ENCODE measurements at places on chromosomes 1 and 21.

GRCh38 chr1:147771226-147772125, 11.1 kb upstream of the GJA5 start:
- peak; percentile 62 for ATAC-seq

GRCh38 chr1:245650441-245650960, 495.7 kb downstream of the KIF26B start:
- ATAC-seq: no peak

- ATAC-seq: peak; percentile 63
Observed at GRCh38 chr1:169588785-169589485, 2.7 kb upstream of the F5 start.

DNA sequence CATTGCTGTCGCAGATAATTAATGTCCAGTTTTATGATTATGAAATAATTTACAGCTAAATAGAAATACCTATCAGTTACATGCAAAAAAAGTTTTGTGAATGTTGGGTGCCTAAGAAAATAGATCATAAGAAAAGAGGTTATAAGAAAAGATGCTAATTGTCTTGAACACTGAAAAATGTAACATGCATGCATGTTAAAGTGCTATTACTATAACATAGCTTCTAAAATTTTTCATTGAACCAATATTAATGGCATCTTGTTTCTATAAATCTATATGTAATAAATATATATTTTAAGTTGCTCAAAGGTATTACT, 35.5 kb upstream of the SCYL3 start:
- ATAC-seq: no peak

DNA sequence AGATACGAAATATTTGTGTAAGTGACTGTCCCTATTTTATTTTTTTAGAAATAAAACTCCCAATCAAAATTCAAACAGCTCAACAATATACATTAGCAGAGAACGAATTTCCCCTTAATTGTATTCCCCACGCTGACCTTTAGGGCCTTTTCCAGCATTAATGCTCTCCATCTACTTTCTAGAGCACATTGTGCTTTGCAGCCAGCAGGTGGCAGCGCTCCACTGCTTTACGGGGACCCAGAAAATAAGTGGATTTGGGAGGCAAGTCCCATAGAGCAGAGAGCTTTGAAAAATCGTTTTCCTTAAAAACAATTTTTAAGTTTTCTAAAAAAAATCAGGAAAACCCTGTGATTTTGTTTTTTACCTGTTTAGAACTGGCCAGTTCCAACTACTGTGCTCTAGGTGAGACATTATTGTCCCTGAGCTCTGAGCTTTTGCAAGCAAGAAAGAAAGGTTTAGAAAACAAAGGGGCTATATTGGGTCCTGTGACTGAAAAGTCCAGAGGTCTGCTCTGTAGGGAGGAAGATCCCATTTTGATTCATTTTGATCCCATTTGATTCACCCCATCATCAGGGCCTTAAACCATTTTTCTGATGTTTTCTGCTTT, 144.4 kb upstream of the ZNF644 start:
- peak; percentile 44 for ATAC-seq

DNA sequence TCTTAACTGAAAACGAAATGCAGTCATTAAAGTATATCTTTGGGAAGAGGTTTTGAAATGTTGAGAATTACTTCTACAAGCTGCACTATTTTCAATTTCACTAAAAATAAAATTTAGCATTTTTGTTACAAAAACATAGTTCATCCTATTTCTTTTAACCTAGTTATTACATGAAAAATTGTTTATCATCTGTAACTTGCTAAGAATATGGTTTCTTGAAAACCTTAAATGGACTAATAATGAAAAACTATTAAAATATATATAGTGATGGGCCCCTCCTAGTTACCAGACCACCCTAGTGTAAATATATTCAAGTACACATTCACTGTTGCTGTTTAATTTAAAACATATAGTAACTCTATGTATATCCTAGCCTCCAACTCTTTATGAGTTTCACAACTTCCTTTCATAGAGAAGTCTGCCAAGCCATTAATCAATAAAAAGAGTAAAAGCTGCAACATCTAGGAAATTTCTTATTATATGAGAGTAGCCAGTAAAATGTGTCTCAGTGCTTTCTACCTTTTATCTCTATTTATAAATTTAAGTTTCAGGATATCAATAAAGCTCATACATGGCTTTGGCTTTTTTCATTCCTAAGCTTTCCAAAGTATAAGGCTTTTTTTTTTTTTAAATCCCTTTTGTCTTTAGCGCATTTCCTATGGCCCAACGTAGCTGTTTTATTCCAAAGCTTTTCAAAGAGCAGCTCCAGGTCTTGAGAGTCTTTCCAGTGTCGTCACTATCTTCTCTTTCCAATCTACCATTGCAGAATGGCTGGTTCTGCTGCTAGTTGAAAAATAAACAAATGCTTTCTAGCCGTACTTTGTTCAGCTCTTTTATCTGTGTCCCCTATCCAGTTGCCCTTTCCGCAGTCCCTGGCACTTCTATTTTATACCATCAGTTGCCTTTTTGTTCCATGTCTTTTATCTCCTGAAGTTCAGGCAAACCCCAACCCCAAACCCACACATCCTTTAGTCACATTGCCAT, 6.5 kb downstream of the IRF2BP2 start:
- no peak for ATAC-seq

GRCh38 chr1:233689017-233689747, 75.3 kb downstream of the KCNK1 start:
- ATAC-seq: no peak

DNA sequence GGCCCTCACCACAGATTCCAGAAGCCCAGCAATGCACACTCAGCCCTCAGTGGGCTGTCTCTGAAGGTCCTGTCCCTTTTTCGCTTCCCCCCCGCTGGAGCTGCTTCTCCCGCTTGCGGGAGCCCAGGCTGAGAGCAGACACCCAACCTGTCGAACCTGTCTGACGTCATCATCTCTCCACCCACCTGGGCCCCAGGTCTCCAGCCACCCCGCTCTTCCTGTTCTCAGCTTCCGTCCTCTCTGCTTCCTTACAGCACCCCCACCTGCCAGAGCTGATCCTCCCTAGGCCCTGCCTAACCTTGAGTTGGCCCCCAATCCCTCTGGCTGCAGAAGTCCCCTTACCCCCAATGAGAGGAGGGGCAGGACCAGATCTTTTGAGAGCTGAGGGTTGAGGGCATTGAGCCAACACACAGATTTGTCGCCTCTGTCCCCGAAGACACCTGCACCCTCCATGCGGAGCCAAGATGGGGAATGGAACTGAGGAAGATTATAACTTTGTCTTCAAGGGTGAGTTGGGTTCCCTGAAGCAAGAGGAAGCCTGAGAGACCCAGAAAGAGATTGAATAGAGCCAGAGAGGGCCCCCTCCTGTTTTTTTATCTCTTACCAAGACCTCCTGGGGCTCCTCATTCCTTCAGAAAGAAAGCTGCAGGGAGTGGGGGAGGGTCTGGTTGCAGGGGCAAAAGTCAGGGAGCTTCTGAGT, at the start of gene RAB25:
TSS of gene RAB25 (plus strand) at position 224 of the 700 bp plus-strand sequence. CDS start at position 465, 241 bp downstream.
- no peak for ATAC-seq

GRCh38 chr1:26994787-26995517, 1.5 kb downstream of the TRNP1 start:
- no peak for ATAC-seq

DNA sequence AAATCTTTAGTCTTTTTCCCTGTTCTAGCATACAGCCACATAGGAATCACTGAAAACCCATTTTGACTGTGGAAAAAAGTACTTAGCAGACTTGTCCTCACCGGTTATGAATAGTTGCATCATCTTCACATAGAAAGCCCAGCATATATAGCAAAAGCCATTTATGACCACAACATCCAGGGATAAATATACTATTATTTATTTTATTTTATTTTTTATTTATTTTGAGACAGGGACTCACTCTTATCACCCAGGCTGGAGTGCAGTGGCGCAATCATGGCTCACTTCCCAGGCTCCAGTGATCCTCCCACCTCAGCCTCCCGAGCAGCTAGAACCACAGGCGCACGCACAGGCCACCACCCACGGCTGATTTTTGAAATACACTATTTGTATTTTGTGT, 175.3 kb downstream of the GALNT2 start:
- ATAC-seq: no peak

GRCh38 chr1:174258148-174258550, 98.8 kb downstream of the RABGAP1L start:
- ATAC-seq: peak; percentile 18

- ATAC-seq: peak; percentile 91
Observed at GRCh38 chr1:156438278-156438987, 62.1 kb downstream of the MEF2D start.

- no peak for ATAC-seq
Observed at GRCh38 chr1:198232378-198232777, 75.6 kb downstream of the NEK7 start.

- ATAC-seq: no peak
Observed at GRCh38 chr1:47483651-47484050, 45.8 kb downstream of the FOXD2 start.

- ATAC-seq: no peak
Observed at GRCh38 chr1:38291906-38292521, 245.4 kb upstream of the POU3F1 start.

- peak; percentile 74 for ATAC-seq
Observed at GRCh38 chr1:119808972-119809550, 2.2 kb downstream of the REG4 start.

GRCh38 chr1:221532071-221532773, 209.7 kb downstream of the DUSP10 start:
- no peak for ATAC-seq

DNA sequence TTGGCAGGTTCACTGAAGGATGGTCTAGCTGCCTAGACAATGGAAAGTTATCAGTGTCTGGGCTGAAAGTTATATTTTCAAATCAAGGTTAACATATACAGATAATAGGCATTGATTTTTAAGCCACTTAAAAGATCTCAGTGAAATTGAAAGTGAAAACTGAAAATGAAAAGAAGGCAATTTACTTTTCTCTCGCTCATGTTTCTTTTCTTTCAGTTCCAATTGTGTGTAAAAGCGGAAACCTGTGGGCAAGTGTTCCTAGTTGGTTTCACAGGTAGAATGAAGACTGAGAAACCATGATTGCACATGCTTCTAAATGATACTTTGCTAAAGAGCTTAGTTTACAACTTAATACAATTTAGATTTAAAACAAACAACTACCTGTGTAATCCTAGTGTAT, 383.7 kb downstream of the ZP4 start:
- ATAC-seq: peak; percentile 80

- peak; percentile 80 for ATAC-seq
Observed at GRCh38 chr21:17679002-17679600, 66.4 kb upstream of the BTG3 start.

GRCh38 chr21:35585155-35585554, 475.2 kb downstream of the SETD4 start:
- no peak for ATAC-seq

DNA sequence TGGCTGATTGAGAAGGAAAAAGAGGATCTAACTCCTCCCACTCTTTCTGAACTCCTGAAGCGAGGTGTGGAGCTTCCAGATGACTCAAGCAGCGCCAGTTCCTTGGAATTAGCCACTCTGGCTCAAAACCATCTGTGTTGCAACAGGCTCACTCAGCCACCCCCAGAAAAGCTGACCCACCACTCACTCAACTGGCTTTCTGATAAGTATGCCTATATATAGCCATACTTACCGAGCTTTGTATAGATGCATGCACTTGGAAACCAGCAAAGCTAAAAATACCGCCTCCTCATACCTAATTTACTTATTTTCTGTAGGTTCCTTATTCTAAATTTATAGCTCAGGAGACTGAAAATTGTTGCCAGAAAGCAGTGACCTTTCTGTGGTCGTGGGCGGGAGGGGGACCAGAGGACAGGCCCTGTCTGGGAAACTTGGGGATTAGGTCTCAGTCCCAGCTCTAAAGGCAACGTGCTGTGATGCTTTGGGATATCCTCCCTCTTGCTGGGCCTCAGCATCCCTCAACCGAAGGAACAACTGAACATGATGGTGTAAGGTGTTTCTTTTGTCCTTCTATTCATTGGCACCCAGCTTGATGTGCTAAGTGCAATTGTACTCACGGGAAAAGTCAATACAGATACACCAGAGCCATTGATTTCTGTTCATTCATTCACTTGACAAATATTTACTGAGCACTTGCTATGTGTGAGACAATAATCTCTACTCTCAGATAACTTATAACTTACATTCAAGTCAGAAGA, 65.7 kb downstream of the NENF start:
- ATAC-seq: no peak

GRCh38 chr1:111214884-111215283, 12.6 kb upstream of the CHI3L2 start:
- peak; percentile 50 for ATAC-seq

DNA sequence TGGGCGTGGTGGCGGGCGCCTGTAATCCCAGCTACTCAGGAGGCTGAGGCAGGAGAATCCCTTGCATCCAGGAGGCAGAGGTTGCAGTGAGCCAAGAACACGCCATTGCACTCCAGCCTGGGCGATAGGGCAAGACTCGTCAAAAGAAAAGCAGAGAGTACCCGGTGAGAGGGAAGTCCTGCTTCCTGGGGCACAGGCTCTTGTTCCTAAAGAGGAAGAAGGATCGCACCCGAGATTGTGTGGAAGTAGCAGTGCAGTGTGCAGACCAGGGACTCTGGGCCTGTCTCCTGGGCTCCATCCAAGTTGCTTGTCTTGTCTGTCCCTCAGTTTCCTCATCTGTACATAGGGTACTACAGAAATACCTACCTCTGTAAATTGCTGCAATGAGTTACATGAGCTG, 29.6 kb downstream of the NBPF3 start:
- ATAC-seq: no peak

DNA sequence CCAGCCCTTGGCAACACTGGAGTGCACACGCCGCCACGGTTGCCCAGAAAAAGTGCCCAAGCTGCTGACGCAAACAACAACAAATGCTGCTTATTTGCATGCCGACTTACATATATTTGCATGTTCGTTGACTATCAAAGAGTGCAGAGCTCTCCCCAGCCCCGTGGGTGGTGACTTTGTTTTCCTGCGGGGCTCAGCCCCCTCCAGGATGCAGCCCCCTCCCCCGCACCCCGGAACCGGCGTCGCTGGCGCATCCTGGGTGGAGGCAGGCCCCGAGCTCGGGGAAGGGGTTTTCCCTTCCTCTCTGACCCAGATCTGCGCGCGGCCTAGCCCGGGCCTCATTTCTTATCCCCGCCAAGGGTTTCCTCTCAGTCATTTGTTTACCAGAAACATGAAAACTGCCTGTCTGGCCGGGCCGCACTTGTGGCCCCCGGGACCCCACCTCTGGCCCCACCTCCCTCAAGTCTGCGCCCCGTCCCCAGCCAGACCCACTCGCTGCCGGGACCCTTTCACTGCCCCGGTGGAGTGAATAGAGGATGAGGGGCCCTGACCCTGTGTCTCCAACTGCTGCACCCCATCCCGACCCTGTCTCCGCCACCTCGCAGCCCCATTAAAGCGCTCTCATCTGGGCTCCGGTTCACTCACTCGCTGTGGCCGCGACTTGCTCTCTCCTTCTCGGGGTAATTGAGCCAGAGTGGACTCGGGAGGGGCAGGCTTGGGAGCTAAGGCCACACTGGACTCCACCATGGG, 5.5 kb downstream of the TNFRSF25 start:
- peak; percentile 77 for ATAC-seq

DNA sequence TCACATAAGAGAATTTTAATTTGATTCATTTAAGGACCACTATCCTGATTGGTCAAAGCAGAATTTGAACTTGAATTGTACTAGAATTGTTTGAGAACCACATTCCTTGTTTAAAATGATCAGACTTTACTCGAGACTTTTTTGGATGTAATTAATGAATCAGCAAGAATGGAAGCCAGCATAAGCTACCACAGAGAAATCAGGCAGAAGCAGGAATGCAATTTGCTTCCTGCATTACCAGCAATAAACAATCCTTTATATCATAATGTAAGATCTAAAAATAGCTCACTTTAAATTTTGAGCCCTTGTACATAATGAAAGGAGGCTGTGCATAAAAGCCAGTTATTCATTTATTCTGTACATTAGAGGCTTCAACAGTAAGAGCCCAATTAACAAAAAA, 119.8 kb upstream of the BACE2 start:
- no peak for ATAC-seq
